ENCODE measurements at places on chromosomes 12 and 14. TPM values are rescaled to one million over a fixed set of nuclear protein-coding genes. Genes with fewer than 3 reads are reported as not detected.

The SPIC gene
- not detected for polyA plus RNA-seq

DNA sequence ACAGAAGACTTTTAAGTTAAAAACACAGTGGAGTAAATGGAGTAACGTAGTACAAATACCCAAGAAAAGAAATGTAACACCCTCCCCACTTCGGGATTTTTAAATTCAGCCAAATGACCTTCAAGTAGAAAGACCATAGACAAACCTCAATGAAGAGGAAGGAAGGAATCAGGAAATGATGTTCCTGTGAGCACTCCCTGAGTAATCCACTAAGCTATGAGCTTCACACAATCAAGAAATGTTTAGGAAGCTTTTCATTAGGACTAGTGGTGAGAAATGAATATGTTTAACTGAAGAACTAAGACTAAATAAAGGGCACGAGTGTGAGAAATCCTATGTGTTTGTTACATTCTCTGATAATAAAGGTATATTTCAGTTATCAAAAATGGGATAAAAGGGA lies 10.1 kb downstream of the TCL1A start:
- no peak for DNase-seq

The KRT74 gene
- polyA plus RNA-seq: not detected

GRCh38 chr14:23104591-23105347 lies at the start of gene CIROP:
Gene CIROP (minus strand): TSS chr14:23104989. CDS start chr14:23104920, 69 bp downstream.
- no peak for DNase-seq

GRCh38 chr14:76810953-76811400 lies 1.7 kb downstream of the ANGEL1 start:
- DNase-seq: no peak

The TROAP gene
- polyA plus RNA-seq: 2.8 TPM

DNA sequence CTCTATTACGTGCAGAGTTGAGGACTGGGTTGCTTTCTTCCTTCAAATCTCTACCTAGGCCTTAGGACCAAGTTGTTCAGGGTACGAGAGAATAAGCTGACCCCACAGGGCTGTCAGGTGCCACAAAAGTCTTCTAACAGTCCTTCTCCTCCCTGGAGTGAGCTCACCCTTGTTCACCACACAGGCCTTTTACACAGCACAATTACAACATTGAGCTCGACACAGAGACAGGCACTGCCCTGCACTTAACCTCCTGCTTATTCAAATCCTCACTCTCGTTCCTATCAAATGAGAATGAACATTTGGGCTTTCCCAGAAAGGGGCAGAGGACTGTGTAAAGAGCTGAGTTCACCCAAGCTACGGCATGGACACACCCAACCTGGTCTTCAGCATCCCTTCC lies 2.4 kb downstream of the GALNT6 start:
- DNase-seq: no peak

DNA sequence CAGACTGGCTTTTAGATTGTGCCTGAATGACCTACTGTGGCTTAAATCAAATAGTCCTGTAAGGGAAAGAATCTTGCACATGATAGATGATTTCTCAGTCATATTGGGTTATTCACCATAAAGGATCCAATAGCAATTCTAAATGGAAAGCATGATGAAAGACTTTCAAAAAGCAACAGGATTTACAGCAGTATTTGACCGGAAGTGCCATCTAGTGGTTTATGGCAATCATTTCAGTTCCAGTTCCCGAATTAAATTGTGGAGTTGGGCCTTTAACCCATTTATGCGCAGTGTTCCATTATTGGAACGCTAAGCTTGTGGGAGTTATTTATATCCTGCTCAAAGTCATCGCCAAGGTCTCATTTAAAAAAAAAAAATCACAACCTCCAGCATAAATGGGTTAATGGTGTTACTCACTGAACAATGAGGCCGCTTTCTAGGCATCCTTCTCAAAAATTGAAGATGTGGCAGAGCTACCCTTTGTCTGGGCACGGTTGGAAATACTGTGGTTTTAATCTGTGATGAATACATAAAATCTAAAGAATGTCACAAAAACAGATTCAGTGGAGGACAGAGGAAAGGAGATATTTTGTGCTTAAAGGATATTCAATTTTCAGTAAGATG lies 60.8 kb upstream of the REP15 start:
- DNase-seq: no peak

The RDH5 gene
- polyA plus RNA-seq: 1.5 TPM

The SUPT16H gene
- 65.5 TPM for polyA plus RNA-seq

DNA sequence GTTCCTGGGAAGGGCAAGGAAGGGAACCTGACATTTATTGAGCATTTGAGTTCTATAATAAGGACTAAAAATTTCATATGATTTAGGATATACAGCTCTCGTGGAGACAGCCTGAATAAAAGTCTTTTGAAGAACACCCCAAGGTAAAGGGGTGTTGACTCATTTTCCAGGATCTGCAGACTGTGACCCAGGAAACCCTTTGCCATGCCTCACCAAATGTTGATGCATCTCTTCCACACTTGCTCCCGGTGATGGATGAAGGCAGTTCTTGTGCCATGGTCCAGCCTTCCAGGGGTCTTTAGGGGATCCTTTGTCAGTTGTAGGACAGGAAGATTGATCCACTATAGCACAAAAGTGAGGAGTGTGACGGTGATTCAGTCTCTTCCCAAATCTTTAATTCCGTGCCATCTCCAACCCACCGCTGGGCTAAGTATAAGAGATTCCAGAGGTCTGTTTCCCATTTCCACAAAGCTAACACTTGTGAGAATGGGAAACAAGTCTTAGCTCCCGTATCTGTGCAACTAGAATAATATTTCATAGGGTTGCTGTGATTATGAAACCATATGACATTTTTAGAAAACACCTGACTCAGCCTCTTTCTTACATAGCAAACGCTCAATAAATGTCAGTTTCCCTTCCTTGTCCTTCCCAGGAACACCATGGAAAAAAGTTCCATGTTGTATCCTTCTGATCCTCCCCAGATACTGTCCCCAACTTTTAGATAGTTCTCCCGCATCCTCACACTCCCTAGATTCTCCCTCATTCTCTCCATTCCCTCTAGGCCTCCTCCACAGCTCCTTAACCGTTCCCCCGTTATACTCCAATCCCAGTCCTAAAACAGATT lies 836 bp downstream of the AAAS start:
- no peak for DNase-seq

GRCh38 chr14:21023174-21023573 lies 1.7 kb downstream of the NDRG2 start:
- DNase-seq: no peak

The OR4E2 gene
- not detected for polyA plus RNA-seq

All from CD4-positive, CD25-positive, alpha-beta regulatory T cell (primary cell).